Fibroblast of skin of right quadriceps (primary cell): ENCODE measurements at places on chromosomes 4 and X.

DNA sequence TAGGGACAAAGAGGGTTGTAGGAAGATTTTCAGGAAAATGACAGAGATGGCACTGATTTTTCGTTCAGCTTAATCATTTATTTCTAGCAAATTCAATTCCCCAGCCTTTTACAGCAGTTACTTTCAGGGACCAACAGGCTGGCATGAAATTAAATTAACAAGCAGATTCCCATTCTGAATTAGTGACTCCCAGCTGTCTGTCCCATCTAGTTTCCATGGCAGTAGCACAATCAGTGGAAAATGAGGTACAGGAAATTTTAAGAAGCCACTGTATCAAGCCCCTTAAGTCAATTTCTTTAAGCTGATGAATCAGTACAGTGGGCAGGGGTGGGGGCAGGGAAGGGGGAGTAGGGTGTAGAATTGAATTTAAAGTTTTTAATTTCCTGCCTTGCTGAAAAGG, 121.1 kb upstream of the TEX13C start:
- DNase-seq: no peak

DNA sequence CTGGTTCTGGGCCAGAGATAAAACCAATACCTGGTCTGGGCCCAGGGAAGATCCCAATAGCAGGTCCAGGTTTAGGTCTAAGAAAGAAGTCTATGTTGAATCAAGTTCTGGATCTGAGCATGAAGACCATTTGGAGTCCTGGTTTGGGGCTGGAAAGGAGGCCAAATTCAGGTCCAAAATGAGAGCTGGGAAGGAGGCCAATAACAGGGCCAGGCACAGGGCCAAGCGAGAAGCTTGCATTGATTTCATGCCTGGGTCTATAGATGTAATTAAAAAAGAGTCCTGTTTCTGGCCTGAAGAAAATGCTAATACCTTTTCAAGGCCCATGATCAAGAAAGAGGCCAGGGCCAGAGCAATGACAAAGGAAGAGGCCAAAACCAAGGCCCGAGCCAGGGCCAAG, 3.4 kb downstream of the GPRASP1 start:
- no peak for DNase-seq

DNA sequence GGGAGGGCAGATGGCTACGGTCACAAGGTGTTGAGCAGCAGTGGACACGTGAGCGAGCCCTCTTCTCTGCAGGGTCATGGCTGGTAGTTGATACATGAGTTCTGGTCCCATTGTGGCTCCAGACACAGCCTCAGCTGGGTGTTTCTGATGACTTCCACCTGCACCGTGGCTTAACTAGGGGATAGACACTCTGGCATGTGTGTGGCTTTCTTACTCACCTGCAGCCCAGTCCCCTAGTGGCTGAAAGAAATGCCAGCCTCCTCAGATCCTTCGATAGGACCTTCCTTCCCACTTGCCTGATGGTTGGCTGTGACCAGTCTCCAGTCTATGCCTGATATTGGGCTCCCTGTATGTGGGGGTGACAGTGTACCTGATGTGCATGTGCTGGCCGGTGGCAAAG, 5.0 kb downstream of the GPR78 start:
- DNase-seq: no peak

DNA sequence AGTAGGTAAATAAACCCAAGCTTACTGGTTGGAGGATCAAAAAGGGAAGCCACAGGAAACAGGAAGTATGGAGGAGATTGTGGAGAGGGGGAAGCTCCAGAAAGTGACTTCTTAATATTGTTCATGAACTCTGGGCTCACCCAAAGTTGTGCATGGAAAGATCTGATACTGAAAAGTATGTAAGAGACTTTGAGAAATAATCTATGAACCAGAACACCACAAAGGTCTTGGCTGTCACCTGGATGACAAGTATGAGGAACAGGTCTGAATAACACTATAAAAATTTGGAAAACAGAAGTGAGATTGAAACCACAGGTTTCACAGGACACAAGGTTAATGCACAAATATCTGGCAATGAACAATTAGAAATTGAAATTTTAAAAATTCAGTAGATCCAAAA, 567.4 kb downstream of the INPP4B start:
- no peak for DNase-seq

DNA sequence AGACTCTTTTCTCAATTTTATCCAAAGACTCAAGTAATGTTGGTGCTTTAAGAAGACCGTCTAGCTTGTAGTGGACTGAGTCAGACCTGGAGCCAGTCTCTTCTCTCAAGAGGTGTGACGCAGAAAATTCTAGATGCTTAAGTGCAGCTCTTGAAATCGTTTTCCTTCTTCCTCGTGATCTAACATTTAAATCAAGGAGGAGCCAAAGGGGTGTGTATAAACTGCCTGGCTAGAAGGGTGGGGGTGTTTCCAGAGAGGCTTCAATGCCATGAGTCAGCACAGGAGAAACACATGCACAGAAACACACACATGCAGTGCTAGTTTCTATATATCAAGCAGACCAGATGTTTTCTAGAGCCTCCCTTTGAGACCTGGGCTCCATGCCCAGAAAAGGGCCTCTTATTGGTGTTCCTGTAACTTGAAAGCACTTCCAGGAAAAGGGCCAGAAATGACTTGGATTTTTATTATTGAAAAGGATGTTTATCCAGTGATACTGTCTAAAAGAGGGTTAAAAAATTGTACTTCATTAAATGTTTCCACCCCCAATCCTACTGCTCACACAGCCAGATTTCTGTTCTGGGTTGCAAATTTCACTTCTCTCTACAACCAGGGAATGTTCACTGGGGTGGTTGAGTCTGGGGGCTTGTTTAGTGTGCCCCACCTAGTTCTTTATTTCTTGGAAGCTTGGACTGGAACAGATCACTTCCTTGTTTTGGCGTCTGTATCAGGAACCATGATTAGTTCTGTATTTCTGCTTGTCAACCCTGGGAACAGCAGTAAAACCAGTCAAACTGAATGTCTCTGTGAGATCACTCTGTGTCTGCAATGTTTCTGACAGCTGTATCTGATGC, at the start of gene CLIC2:
CLIC2 (minus strand) TSS at position 129 of the 851 bp plus-strand sequence. CDS start 187 bp downstream, outside the sequence.
- peak; percentile 84 for DNase-seq

GRCh38 chr4:138925495-138925894, 90.1 kb upstream of the NOCT start:
- DNase-seq: no peak

- DNase-seq: no peak
Observed at GRCh38 chr4:164438321-164438720, 315.6 kb upstream of the SMIM31 start.

GRCh38 chr4:10619220-10619619, 65.3 kb downstream of the CLNK start:
- peak; percentile 66 for DNase-seq

DNA sequence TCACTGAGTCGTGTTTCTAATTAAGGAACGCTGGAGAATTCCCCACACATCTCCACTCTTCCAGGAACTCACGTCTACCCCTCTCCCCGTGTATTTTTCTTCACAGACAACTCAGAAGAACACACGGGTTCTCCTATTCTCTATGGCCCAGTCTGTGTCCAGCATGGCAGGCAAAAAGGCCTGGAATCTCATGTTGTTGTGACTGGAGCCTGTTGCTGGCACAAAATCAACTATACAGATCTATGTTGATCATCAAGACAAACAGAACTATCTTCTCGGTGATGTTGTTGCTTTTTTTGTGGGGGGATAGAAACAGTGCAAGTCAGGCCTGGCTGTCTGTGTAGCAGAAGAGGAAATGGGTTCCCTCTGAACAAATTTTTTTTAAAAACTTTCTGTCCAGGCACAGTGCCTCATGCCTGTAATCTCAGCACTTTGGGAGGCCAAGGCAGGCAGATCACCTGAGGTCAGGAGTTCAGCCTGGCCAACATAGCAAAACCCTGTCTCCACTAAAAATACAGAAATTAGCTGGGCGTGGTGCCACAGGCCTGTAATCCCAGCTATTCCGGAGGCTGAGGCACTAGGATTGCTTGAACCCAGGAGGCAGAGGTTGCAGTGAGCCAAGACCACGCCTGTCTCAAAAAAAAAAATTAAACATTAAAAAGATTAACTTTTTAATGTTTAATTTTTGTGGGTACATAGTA, 50.5 kb upstream of the CBR4 start:
- peak; percentile 35 for DNase-seq

DNA sequence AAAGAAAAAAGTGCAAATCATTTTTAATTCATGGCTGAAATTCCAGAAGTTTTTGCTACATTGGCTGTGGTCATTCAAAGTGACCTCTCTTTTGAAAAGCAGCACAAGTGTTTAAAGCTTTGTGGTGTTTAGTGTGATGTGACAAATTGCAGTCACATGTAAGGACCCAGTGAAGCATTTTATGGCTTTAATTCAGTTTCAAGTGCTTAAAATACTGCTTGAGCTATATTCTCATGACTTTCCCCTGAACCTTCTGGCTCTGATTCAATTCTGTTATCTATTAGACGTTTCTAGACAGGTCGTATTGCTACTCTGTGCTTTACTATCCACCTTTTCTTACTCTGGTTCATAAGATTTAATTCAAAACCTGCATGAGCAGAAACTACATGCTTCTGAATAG, 105.8 kb downstream of the FAT4 start:
- DNase-seq: no peak

GRCh38 chr4:3705236-3705987, 60.8 kb upstream of the ADRA2C start:
- DNase-seq: no peak

- peak; percentile 46 for DNase-seq
Observed at GRCh38 chrX:69024931-69025330, 140.3 kb downstream of the PJA1 start.

DNA sequence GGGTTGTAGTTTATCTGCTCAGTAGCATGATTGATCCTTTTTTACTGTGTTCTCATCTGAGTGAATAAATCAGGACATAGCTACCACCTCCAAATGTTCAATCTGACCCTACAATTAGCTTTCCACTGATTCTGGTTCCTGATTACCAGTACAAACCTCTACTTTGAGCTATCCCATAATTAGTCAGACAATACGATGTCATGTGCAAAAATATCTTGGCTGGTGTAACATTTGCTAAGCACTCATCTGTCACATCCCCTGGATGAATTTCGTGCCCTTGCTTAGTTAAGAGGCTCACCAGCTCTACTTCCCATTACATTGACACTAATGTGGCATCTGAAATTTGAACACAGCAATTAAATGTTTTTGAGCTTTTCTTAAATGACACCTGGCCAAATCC, 1101.0 kb upstream of the PCDH7 start:
- no peak for DNase-seq

DNA sequence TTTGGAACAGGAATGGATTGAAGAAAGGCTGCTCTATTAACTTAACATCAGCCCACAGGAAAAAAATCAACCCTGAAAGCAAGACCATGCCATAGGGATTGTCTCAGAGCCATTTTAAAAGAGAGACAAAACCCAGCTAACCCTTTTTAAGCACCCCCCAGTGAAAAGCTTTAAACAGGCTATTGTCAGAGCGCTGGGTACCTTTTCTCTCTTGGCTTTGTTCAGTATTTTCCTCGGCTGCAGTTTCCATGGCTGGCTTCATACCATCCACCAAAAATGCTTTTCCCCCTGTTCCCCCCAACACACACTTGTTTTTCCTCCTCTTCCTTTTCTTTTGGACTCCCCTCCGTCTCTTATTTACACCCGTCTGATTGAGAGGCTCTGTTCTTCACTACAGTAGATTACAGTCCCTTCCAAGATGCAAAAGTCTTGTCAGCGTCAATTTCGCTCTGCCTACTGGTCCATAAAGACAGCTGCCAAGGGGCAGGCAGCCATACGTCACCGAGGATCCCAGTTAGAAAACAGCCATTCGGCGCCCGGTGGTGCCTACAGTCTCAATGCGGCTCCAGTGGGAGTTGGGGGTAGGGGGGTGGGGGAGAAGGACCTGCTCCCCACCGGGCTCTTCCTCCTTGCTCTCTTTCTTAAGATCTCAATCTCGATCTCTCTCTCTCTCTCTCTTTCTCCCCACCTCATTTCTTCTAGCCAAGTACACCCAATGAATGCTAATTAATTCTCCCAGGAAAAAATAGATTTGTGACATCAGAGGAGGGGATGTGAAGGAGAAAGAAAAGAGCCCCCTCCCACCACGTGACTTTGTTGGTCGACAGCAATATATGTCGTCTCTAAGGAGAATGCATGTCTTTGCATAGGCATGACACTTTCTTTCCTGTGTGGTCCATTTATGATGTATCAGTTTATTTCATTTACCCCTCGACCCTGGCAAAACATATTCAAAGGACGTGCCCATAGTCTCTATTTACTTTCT, at the start of gene GPM6B:
GPM6B (minus strand) TSS at position 451 of the 985 bp plus-strand sequence; CDS start at position 262, 189 bp downstream.
- DNase-seq: no peak

DNA sequence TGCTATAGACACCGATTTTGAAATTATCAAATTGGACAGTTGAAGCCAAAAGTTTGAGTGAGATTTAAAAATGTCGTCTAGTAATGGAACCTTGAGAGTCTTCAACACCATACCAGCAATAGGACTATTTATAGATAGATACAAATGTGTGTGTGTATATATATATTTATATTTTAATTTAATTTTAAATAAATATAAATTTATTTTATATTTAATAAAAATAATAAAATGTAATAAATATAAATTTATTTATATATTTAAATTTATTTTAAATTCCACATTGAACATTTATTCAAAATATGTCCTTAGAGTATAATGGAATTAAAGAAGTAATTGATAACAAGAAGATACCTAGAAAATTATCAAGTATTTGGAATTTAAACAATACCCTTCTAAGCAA, 221.9 kb upstream of the CXXC4 start:
- DNase-seq: no peak

- DNase-seq: no peak
Observed at GRCh38 chrX:95836517-95836916, 848.1 kb upstream of the DIAPH2 start.

DNA sequence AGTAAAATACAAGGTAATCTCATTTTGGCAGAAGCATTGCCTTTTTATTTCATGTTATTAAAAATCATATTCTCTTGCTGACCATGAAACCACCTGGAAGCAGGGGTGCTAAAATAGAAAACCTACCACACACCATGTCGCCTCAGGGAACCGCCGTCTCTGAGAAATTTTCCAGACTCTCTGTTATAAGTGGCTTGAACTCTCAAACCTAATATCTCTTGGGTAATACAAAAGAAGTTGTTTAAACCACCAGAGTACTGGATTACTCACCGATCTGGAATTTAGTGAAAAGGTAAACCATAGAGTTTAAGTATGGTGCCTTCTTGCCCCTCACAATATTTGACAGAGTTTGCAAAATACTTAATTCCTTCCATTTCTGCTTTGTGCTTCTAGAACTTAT, 27.7 kb downstream of the ENPP6 start:
- no peak for DNase-seq

DNA sequence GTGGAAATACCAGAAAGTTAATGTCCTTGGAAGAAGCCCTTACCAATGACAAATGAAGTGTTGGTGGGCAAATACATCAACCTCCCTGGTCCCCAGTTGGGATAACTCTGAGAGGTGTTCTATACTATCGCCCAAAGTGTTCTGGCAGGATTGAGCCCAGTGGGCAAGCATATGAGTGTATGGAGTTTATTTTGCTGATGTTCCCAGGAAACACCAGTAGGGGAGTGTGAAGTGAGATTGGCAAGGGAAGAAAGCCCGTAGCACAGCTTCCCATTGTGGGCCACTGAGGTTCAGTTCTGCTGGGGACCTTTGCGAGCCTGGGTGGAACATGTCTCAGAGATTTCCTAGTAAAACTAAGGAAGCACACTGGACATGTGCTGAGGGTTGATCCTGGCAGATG, 65.1 kb downstream of the ARHGAP6 start:
- no peak for DNase-seq
